ENCODE measurements at places on chromosomes 12 and 14.

- DNase-seq = peak; percentile 46
Measured at GRCh38 chr12:51320695-51321320, 3.2 kb downstream of the BIN2 start.

- no peak for DNase-seq
Measured at GRCh38 chr14:49960453-49960852, 67.6 kb downstream of the ARF6 start.

DNA sequence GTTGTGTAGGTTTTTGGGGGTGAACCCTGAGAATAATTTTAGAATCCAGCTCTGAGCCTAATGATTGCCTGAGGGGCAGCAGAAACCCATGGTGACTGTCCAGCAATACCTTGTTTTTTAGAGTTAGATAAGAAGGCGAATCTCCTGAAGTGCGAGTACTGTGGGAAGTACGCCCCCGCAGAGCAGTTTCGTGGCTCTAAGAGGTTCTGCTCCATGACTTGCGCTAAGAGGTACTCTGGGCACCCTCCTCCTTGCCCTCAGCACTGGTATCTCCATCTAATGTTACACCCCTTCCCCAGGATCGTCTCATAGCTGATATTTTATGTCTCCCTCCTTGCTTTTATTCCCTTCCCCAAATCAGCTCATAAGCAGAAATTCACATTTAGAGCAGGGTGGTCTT, 12.7 kb downstream of the M6PR start:
- no peak for DNase-seq

- DNase-seq = no peak
Measured at GRCh38 chr14:22122829-22123560, 449.4 kb upstream of the OR4E1 start.

GRCh38 chr12:132410296-132410625, 79.7 kb upstream of the FBRSL1 start:
- DNase-seq = no peak

DNA sequence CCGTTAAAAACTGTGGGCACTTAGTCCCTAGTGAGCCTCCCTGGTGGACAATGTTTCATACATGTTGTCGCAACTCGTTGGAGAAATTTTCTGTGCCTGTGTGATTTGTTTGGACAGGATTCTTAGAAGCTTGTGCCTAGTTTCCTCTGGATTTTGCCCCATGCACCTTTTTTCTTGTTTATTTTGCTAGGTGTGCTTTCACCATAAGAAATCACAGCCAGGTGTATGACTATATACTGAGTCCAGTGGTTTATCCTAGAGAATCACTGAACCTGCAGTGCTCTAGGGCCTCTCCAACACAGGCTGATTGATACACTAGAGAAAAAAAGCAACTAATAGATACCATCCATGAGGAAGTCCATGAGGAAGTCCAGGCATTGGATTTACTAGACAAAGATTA, 33.1 kb upstream of the OASL start:
- DNase-seq = no peak
